ENCODE measurements at places on chromosomes 3 and 15.
A peak's percentile ranks its signal among the peaks of the same experiment; 100 is the strongest.

GRCh38 chr15:42083605-42083908 lies 10.8 kb downstream of the PLA2G4D start:
- no peak for DNase-seq

- DNase-seq: no peak
These were observed 40.0 kb downstream of the CRTAP start for GRCh38 chr3:33153782-33154181.

DNA sequence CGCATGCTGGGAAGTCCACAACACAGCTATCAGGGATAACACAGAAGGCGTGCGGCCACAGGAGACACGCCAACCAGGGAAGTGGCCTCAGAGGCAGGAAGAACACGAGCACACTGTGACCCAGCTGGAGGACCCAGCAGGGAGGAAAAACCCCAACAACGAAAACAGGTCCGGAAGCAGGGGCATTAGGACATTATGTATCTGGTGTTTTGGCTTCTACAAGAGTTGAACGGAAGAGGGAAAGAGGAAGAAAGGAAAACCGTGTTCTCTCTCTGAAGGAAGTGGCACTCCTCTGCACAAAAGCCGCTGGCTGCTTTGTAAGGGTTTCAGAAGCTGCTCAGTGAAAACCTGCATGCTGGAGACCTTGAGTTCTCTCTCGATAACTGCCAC lies 61.8 kb downstream of the HACD2 start:
- no peak for DNase-seq

DNA sequence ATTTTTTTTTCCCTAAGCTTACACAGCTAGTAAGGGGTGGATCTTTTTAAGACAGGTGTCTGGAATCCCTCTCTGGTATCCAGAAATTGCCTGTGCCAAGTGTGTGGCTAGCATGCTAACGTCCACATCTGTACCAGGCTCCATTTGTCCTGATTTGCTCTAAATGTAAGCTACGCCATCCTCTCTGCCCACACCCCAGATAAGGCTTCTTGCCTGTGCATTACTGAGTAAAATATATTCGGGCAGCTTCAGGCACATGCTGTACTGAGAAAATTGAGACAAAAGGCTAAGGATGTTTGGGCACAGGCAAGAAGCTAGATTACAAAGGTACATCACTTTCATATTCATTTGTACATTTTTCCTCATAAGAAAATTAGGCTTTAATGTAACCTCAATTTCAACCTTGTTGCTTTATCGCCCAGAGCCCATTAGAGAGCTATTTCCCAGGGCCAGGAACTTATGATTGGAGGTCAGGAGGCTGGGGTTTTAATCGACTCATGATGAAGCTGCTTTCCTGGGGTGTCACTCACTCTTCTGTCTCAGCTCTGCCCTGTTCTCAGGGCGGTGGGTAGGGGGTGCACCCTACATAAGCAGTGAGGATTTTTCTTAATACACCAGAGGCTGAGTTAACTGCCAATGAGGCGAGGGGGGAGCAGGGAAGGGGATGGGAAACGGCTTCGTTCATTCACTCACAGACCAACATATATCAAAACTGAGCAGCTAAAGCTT lies 106.3 kb downstream of the RORA start:
- no peak for DNase-seq

GRCh38 chr3:101179637-101180036 lies 140.7 kb downstream of the IMPG2 start:
- DNase-seq: no peak

DNA sequence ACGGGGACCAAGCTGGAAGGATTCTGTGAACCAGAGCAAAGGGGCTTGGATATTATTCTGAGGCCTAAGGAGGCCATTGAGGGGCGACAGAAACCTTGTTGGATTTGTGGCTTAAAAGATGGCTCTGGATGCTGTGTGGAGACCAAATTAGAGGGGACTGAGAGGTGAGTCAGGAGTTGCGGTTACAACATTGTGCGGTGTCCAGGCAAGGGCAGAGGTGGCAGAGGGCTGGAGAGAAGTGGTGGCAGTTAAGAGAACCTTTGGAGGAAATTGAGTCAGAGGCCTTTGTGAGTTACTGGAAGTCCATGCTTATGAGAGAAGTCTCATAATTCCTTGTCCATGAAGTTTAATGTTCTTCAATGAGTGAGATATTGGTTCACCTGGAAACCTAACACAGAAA lies 143.2 kb downstream of the FAM43A start:
- no peak for DNase-seq

- no peak for DNase-seq
These were observed 64.7 kb downstream of the ARRDC4 start for GRCh38 chr15:98025237-98025636.

DNA sequence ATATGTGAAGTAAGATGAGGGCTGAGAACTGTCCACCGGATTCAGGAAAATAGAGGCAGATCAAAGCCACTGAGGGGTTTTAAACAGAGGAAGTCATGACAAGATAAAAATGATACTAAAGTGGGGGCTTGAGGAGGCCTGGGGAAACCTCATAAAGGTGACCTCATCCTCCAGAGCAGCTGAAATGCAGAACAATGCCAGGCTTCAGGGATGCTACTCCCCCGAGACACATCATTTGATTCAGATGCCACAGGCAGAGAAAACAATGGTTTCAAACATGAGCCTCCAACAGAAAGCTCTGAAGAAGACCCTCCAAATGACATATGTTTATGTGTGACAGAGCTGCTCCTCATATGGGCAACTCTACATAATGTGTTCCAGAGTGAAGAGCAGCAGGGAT lies 6.4 kb downstream of the CFAP20DC start:
- no peak for DNase-seq

GRCh38 chr15:74843891-74844299 lies 939 bp upstream of the ULK3 start:
- DNase-seq: no peak

DNA sequence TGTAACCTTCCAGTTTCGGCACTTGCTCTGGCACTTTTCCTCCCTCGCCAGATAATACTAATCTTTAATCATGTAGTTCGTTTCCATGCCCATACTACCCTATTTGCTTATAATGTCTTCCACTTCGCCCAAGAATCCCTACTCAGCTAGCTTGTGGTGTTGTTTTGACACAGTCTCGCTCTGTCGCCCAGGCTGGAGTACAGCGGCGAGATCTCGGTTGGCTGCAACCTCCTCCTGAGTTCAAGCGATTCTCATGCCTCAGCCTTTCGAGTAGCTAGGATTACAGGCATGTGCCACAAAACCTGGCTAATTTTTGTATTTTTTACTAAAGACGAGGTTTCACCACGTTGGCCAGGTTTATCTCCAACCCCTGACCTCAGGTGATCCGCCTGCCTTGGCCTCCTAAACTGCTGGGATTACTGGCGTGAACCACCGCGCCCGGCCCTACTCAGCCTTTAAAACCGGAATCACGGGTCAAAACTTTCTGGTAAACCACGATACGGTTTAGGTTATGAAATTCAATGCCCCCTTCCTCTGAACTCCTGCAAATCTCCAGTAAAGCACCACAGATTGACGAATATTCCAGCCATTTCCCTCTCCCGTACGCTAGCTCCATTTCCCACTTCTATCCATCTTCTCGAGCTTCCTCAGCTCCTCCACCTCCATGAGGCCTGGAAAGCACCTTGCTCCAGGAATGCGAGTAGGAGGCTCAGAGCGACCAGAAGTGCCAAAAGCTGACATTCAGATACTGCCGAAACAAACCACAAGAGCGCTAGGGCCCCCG lies 878 bp upstream of the RAD51 start:
- DNase-seq: no peak

- no peak for DNase-seq
These were observed 898.2 kb downstream of the MCTP2 start for GRCh38 chr15:95129574-95129973.

DNA sequence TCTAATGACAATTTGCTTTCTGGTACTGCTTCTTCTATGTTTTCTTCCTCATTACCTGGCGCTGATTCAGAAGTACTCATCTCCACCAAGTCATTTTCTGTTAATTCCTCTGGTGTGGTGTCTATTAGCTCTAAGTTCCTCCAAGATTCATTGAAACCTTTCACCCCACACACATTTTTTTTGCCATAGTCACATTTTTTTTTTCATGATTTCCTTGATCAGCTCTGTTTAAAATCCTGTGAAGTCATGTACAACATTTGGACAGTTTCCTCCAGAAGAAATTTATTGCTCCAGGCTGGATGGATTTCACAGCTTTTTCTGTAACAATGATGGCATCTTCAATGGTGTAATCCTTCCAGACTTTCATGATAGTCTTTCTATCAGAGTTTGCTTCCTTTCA lies 243.2 kb upstream of the VEPH1 start:
- no peak for DNase-seq

DNA sequence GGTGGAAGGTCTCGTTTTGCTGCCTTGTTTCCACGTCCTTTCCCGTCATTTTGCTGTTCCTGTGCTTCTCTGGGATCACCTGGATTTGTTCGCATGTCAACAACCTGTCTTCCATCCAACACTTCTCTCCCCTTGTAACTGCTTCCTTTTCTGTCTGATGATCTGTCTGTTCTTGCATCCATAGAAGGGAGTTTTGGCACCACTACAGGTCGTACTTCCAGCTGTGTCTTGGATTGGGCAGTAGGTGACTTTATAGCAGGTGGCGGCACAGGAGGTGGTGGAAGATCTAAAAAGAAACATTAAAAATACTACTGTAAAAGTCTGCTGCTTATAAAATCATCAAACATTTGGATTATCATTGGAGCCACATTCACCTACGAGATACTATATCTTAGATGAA lies 1161.0 kb downstream of the ROBO1 start:
- DNase-seq: no peak

DNA sequence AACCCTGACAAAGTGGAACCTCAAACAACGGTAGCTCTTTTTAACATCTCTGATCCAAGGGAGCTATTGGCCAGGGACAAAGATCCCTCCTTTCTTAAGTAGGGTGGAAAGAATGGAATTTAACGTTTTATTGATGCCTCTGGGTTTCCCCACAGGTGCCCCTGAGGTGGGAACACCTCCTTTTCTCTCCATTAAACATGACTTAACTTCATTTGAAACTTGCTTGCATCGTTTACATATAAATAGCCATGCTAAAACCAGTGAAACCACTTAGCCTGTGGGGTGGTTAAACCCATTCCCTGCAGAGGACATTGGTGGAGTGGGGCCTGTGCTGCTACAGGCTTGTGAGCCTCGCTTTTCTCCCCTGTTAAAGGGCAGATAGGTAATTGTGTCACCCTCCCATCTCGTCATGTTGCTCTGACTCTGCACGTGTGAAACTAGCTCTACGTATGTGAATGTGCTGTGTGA lies 9.7 kb downstream of the CGNL1 start:
- no peak for DNase-seq

- DNase-seq: no peak
These were observed 13.7 kb upstream of the PRKCD start for GRCh38 chr3:53147151-53147902.

- no peak for DNase-seq
These were observed 116.5 kb downstream of the ANO10 start for GRCh38 chr3:43505351-43505750.

DNA sequence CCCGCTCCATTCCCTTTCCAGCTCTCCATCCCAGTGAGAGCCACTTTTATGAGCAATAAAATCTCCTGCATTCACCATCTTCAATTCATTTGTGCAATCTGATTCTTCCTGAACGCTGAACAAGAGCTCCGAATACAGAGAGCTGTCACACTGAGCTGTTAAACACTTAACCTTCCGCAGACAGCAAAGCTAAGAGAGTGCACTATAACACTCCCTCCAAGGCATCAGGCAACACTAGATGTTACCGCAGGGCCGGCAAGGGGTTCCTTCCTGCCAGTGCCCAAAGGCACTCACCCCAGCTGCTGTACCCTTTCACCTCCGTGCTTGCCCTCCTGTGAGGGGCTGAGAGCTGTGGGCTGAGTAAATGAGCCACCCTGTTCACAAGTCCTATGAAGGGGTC lies 85.6 kb downstream of the BCHE start:
- DNase-seq: no peak

DNA sequence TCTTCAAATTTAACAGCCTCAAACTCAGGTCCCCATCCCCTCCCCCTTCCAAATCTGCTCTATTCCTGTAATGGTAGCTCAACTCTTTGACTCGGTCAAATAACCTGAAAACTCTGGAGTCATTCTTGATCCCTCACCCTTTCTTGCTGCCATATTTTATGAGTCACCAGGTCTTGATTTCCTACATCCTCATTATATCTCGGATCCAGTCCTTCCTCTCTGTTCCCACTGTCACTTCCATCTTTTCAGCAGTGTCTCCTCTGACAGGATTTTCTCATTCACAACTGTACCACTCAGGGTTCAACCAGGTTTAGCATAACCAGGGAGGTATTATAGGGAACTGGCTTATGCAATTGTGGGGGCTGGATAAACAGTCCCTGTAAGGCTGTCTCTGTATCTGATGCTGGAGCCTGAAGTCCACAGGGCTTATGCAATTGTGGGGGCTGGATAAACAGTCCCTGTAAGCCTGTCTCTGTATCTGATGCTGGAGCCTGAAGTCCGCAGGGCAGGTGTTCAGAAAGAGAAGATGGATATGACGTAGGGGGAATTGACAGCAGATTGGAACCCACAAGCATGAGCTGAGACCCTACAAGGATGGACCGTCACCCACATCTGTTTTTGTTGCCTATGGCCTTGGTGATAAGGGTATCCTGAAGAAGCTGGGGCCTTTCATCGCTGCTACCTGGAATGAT lies 9.1 kb upstream of the FETUB start:
- no peak for DNase-seq

GRCh38 chr15:70855764-70856163 lies 1.8 kb upstream of the LARP6 start:
- no peak for DNase-seq

DNA sequence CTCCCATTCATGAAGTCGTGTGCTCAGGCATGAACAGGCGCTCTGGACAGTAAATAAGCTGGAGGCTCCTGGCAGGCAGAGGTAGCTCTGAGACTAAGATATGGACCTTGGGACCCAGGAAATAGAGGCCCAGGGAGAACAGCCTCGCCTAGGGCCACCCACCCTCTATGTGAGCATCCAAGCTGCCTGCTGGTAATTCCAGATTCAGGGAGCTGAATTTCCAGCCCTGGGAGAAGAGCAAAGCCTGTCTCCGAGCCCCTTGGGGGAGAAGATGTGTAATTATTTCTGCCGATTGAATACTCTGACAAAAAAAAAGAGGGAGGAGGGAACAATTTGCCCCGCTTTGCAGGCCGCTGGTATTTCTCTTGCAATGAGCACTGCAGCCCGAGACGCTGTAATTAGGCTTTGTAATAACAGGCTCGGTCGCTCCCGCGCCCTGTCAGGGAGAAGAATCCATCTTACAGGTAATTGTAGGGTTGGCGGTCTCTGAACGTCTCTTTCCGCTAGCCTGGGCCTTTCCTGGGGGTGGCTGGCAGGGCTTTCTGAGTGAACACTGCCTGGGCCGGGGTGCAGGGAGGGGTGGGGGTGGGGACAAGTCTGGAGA lies 131.5 kb downstream of the WNT7A start:
- no peak for DNase-seq

DNA sequence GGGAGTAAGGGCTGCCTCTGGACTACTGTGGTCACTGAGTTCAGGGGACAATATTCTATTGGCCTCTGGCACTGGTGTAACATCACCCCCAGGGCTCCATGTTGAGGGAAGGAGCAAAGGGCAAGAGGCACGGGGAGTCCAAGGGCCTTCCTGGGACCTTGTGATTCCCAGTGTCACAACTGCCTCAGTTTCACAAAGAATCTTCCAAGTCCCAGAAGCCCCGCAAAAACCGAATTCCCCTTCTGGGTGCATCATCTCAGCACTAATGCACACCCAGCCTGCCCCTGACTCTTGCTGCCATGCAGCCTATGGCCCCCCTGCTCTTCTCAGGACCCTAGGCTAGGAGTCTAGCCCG lies 5.5 kb downstream of the AMOTL2 start:
- peak; percentile 38 for DNase-seq
